ENCODE measurements at places on chromosomes 11 and 22.

DNA sequence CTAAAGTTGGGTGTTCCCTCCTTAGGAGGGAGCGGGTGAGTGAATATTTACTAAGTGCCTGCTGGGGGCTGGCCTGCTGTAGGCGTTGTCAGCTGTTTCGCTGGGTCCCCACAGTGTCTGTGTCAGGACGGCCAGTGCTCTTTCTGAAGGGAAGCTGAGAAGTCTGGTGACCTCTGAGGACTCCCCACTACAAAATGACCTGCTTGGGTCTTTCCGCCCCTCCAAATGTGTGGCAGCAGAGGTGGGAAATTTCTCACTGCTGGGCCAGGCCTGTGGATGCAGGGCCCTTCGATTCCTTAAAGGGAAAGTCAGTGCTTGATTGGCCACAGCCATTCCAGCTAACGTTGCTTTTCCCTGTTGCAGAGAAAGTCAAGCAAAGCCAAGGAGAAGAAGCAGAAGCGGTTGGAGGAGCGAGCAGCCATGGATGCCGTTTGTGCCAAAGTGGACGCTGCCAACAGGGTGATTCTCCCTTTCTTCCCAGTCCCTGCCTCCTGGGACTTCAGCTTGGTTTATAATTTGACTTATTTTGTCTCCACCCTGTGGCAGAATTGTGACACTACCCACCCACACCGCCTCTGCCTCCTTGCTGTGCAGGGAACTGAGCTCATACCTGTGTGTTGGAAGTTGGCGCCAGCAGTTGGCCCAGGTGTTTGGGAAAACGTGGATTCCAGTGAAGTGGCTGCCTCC lies 6.8 kb downstream of the NAA40 start:
- no peak for DNase-seq

GRCh38 chr22:20111045-20111688 lies 4.7 kb upstream of the RANBP1 start:
- DNase-seq, result no peak

GRCh38 chr11:17719938-17720795 lies 796 bp downstream of the MYOD1 start:
- no peak for DNase-seq

- DNase-seq, result no peak
Observed at GRCh38 chr11:2580571-2581001, 119.2 kb downstream of the KCNQ1OT1 start.

- no peak for DNase-seq
Observed at GRCh38 chr11:95324826-95325225, 93.8 kb upstream of the SESN3 start.

DNA sequence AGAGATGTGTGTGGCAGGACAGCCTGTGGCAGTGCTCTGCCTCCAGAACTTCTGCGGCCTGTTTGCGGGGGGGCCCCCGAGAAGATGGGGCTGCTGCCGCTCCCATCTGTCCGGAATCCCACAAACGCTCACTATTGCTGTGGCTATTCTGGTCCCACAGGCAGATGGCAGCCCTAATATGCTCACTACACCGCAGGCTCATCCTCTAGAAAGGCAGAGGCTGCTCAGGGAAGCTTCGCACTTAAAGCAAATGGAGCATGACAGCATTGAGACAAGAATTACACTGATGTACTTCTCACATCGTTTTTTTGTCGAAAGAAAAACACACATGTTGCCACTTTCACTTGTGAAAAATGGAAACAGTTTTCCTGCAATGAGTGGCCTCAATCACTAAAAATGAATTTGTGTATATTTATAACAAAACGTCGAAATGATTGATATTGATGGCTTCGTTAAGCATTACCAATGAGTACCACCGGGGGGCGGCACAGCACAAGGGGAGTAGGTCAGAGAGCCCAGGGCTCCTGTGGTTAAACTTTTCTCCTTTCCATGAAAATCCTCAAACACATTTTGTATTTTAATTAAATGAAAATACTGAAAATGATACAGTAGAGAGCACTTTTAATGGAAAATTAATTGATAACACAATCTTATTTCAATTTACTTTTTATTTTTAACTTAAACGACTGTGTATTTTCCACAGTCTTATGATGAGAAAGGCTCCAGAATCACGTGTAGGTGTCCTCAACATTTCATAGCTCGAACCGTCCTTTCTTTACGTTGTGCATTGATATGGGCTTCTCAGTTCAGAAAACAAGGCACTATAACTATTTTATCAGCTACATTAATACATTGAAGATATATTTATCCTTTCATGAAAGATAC lies 69.1 kb downstream of the CTTN start:
- DNase-seq, result no peak

DNA sequence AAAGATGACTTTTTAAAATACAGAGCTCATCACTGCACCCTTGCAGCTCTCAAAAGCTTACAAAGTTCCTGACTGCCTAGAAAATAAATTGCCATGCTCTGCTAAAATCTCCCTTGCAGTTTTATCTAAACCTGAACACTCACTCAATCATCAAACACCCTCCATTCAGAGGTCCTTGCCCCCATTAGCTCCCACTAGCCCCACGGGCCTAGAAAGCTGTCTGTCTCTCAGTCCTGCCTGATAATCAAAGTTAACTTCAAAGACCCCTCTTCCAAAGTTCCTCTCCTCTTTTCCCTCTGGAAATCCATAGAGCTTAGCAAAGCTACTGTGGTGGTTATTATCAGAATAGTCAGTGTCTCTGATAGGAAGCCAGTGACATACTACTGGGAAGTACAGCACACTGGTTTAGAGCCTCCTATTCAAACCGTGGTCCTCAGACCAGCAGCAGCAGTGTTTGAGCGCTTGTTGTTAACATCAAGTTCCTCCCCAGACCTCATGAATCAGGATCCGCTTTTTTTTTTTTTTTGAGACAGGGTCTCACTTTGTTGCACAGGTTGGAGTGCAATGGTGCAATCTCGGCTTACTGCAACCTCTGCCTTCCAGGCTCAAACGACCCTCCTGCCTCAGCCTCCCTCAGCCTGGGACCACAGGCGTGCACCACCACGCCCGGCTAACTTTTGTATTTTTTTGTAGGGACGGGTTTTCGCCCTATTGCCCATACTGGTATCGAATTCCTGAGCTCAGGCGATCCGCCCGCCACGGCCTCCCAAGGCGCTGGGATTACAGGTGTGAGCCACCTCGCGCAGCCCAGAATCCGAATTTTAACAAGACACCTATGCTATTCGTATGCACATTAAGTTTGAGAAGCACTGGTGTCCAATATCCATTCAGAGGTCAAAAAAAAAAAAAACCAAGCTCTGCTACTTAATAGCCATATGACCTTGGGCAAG lies 1.2 kb downstream of the NDUFC2 start:
- DNase-seq, result no peak

DNA sequence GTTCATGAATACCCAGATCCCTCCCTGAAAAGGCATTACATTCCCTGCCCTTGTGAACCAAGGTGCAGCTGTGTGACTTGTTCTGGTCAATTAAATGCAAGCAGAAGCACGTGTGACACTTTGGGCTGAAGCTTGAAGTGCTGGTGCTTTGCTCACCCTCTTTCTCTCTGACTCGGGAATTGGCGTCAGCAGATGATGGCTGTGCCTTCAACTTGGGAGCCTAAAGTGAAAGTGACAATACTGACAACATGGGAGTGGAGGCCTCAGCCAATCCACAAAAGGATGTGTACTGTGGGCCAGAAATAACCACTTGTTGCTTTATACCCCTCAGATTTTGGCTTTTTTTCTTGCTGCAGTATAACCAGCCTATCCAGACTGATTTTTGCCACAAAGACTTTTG lies 148.3 kb upstream of the THY1 start:
- no peak for DNase-seq

DNA sequence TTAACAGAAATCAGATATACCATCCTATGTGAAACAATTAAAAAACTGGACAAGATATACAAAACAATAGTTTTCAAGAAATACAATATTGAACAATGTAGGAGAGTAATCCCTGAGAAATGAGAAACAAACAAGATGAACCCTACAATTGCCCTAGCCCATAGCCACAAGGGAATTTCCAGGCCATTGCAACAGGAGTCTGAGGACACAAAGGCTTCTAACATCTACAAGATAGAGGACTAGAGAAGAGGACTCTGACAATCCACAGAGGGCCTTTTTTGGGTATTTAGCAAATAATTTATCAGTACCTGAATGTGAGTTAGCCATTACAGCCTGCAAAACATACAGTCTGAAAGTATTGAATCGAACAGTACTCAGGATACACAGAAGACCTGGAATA lies 251.7 kb downstream of the GRM5 start:
- no peak for DNase-seq

GRCh38 chr11:16883174-16883573 lies 131.0 kb downstream of the PLEKHA7 start:
- DNase-seq, result no peak

DNA sequence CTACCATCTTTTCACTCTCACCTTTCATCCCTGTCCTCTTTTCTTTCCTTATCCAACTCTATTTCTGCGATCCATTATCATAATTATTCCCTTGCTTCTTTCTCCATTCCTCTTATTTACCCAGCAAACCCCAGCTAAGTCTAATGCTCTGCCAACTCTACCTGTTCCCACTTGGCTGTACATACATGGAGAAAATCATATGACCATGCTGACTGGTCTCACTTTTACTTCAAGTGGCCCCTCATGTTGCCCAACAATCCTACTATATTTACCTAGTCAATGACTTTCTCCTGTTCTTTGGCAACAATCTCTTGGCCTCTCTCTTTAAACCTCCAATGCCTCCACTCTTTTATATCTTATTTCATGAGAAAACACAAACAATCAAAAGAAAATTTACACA lies 94.1 kb downstream of the USP35 start:
- DNase-seq, result no peak

- DNase-seq, result peak; percentile 32
Observed at GRCh38 chr22:36659762-36660509, 43.6 kb downstream of the CACNG2 start.

- no peak for DNase-seq
Observed at GRCh38 chr22:40450616-40451015, 80.2 kb downstream of the SGSM3 start.

- DNase-seq, result no peak
Observed at GRCh38 chr22:27133681-27134314, 476.4 kb downstream of the MIAT start.

GRCh38 chr11:94000659-94001058 lies 20.5 kb upstream of the HEPHL1 start:
- no peak for DNase-seq

- DNase-seq, result no peak
Observed at GRCh38 chr11:107050121-107050520, 31.8 kb upstream of the GUCY1A2 start.

DNA sequence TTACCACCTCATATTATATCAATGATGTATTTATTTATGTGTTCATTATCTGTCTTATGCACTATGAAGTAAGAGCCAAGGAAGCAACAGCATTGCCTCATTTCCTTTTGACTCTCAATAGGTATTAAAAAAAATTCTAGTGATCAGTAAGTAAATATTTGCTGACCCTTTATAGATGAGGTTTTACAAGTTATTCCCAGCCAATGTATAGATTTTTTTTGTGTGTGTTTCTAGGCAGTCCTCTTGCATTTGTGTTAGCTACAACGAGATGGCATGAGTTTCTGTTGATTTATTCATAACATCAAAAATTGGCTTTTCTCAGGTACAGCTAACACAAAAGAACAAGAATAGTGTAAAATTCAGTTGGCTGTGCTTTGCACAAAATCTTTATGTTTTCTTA lies 4.7 kb downstream of the OR1S2 start:
- DNase-seq, result no peak

DNA sequence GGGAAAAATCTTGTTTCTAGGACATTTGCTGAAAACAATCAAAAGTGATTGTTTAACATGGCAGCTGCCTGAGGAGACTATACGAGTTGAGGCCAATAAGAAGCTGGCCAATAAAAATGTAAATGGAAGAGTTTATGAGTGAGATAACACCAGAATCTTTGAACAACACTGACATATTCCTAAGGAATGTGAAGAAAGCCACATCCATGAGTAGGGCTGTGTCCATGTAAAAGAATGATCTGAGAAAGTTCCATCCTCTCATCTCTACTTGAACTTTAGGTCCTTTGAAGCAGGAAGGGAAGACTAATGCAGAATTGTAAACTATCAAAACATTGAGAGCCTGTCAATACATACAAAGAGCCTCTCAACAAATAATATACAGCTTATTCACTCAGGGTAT lies 6.9 kb upstream of the CHORDC1 start:
- DNase-seq, result no peak

DNA sequence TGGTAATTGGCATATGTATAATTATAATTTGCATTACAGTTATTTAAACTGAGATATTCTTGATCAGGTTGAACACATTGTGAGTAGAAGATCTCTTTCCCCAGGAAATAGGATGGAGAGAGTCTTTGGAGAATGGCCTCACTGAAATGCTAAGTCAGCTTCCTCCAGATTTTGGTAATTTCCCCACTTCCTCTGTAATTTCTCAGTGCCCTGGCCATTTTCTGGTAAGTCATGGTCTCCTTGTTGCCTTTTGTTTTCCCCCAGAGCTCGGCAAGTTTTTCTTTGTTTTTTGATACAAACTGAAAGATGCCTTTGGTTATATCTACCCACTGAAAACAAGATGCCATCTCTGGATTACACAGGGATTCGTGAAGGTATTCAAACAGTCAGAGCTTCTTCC lies 12.8 kb upstream of the FBXO3 start:
- no peak for DNase-seq

- DNase-seq, result no peak
Observed at GRCh38 chr11:110522471-110522870, 92.7 kb downstream of the FDX1 start.

Data from stimulated activated CD8-positive, alpha-beta memory T cell treated with anti-CD3 and anti-CD28 coated beads, Interleukin-7, amount 100 ng/mL, for 4 hours (primary cell).